GM23338 (cell line): ENCODE measurements at places on chromosomes 6 and 20. TPM values are rescaled to one million over a fixed set of nuclear protein-coding genes. Genes with fewer than 3 reads are reported as not detected.

Gene DUSP15
- 2.8 and 5.9 TPM in 2 replicates for total RNA-seq

Gene TFAP2D
- total RNA-seq = not detected in 2 replicates

Gene ADAM33
- total RNA-seq = 4.0 and 6.0 TPM in 2 replicates

Gene INSM1
- 1.2 and 2.2 TPM in 2 replicates for total RNA-seq

Gene PLCB4
- 5.9 and 16.1 TPM in 2 replicates for total RNA-seq

Gene TREML2
- total RNA-seq = 0.07 TPM in 1 of 2 replicates, not detected in the other

Gene FOXQ1
- not detected in 2 replicates for total RNA-seq

Gene OXT
- total RNA-seq = not detected in 2 replicates

Gene ECT2L
- total RNA-seq = 0.03 TPM in 1 of 2 replicates, not detected in the other

Gene PAX1
- total RNA-seq = 0.14 TPM in 1 of 2 replicates, not detected in the other

Gene KIFC1
- total RNA-seq = 61.7 and 64.4 TPM in 2 replicates

Gene NT5E
- total RNA-seq = 0.50 and 1.5 TPM in 2 replicates

Gene EIF2S2
- total RNA-seq = 117 and 124 TPM in 2 replicates

Gene TBX18
- total RNA-seq = 0.03 TPM in 1 of 2 replicates, not detected in the other

Gene CDH4
- 4.0 and 4.2 TPM in 2 replicates for total RNA-seq

Gene SLC26A8
- total RNA-seq = 1.9 and 2.9 TPM in 2 replicates

Gene HSPA12B
- total RNA-seq = 6.4 and 6.5 TPM in 2 replicates

Gene LIN28B
- total RNA-seq = 96.4 and 99.2 TPM in 2 replicates

Gene PPP1R14C
- total RNA-seq = 0.62 and 1.4 TPM in 2 replicates

Gene OR5V1
- not detected in 2 replicates for total RNA-seq

Gene SEMG1
- total RNA-seq = 3.3 and 4.0 TPM in 2 replicates

Gene ALDH8A1
- not detected in 2 replicates for total RNA-seq

Gene PROKR2
- 2.1 and 5.9 TPM in 2 replicates for total RNA-seq

Gene LY86
- total RNA-seq = not detected in 2 replicates

Gene CCN2
- total RNA-seq = 159 and 177 TPM in 2 replicates

Gene LTA
- not detected in 2 replicates for total RNA-seq

Gene SRMS
- total RNA-seq = 0.50 and 0.59 TPM in 2 replicates

Gene SNAI1
- total RNA-seq = 2.9 and 4.2 TPM in 2 replicates

Gene BPI
- total RNA-seq = not detected in 2 replicates

Gene HAO1
- not detected in 2 replicates for total RNA-seq

Gene KCNQ2
- total RNA-seq = 61.7 and 92.4 TPM in 2 replicates

Gene STMN3
- total RNA-seq = 42.7 and 61.3 TPM in 2 replicates

Gene ZNF217
- total RNA-seq = 76.7 and 78.0 TPM in 2 replicates

Gene TFAP2A
- not detected in 2 replicates for total RNA-seq

Gene RALGAPA2
- 35.3 and 43.4 TPM in 2 replicates for total RNA-seq

Gene EPPIN
- total RNA-seq = 0.04 TPM in 1 of 2 replicates, not detected in the other

Gene BNIP5
- not detected in 2 replicates for total RNA-seq

Gene SPEF1
- total RNA-seq = 0.69 and 1.3 TPM in 2 replicates

Gene SYTL3
- total RNA-seq = 0.07 TPM in 1 of 2 replicates, not detected in the other

Gene ADTRP
- total RNA-seq = not detected in 2 replicates

Gene MROH8
- 0.63 TPM in 1 of 2 replicates, not detected in the other for total RNA-seq

Gene FABP7
- total RNA-seq = 5.2 and 6.6 TPM in 2 replicates
